Activated CD8-positive, alpha-beta memory T cell treated with anti-CD3 and anti-CD28 coated beads for 24 hours (primary cell): ENCODE measurements at places on chromosomes 6 and 20.

GRCh38 chr6:85419046-85419759 lies 30.7 kb upstream of the NT5E start:
- no peak for DNase-seq

DNA sequence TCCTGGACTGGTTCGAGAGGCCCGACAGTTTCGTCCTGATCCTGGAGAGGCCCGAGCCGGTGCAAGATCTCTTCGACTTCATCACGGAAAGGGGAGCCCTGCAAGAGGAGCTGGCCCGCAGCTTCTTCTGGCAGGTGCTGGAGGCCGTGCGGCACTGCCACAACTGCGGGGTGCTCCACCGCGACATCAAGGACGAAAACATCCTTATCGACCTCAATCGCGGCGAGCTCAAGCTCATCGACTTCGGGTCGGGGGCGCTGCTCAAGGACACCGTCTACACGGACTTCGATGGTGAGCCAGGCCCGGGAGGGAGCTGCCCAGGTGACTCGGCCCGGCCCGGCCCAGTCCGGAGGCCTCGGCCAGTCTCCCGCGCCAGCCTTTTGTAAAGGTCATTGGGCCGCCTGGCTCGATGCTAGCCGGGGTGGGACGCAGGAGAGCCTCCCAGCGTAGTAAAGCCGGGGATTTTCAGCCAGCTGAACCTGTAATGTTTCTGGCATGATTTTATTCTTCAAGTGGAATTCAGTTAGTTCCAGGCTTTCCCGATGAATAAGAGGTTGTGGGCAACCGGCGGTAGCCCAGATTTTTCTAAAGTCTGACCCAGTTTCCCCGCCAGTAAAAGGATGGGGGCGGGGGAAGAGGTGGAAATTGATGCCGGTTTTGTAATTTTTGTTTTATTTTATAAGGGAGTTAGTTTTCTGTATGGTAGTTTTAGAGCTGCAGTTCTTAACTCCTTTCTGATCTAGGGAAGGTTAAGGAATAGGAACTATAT lies 1.4 kb downstream of the PIM1 start:
- DNase-seq: peak; percentile 80

GRCh38 chr6:82396964-82397751 lies 33.5 kb downstream of the TPBG start:
- DNase-seq: no peak

DNA sequence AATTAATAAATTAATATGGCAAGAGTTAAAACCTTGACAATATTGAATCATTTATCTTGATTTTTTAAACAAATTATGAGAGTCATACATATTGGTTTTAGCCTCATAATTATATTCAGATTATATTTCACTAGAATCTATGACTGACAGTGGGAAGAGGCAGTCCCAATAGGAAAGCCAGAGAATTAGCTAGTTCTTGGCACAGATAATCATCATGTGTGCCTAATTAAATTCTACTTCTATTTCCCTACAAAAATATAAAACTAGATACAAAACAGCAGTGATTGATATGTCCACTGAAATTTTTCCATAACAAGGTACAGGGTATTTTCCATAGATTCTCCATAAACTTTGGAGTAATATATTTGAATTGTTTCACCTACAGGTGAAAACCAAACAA lies 38.6 kb downstream of the COL9A1 start:
- no peak for DNase-seq

DNA sequence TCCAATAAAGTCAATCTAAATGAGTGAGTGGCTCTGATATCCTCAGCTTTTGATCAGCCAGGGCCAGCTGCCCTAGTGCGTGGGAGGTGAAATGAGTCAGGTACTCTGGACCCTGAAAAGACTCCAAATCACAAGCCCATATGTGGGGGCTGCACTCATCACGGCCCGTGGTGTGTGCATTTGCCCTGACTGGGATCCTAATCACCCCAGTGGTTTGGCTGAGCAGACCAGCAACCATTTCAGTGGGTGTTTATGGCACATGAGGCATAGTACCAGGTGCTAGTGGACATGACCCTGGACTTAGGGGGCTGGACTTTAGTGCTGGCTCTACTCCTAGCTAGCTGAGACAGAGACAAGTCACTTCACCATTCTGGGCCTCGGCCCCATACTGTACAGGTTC lies 39.4 kb downstream of the SCML4 start:
- peak; percentile 72 for DNase-seq

GRCh38 chr20:18754030-18754652 lies 59.4 kb upstream of the SCP2D1 start:
- DNase-seq: no peak

DNA sequence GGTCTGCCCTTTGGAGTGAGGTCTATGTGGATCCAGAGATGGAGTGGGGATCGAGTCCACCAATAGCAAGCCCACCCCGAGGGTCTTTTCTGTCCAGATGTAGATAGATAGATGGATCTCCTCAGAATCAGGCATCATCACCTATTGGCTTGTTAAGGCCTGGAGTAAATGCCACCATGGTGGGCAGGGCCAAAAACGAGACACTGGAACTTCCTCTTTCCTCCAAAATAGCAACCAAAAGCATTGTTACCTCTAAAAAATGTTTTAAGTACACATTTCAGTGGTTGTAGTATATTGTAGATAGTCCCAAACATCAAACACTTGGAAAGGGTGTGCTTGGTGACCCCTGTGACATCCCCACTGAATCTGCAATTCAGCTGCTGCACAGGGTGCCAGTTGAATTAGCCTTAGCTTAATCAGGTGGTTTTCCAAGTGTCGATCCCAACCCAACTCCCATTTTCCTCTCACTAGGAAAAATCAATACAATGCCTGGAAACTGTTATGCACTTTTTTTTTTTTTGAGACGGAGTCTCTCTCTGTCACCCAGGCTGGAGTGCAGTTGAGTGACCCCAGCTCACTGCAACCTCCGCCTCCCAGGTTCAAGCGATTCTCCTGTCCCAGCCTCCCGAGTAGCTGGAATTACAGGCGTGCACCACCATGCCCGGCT lies 35.0 kb upstream of the NELFCD start:
- no peak for DNase-seq

- DNase-seq: no peak
These were observed 23.3 kb downstream of the MAP7 start for GRCh38 chr6:136526937-136527336.

- no peak for DNase-seq
These were observed 61.9 kb upstream of the CITED2 start for GRCh38 chr6:139436200-139436956.

GRCh38 chr6:139429580-139430145 lies 55.2 kb upstream of the CITED2 start:
- no peak for DNase-seq
